Endothelial cell (in vitro differentiated cells): ENCODE measurements at places on chromosomes 11 and 22.

- DNase-seq = no peak
Measured at GRCh38 chr11:93939084-93939760, 81.9 kb upstream of the HEPHL1 start.

- DNase-seq = no peak
Measured at GRCh38 chr22:29030016-29030617, 31.5 kb downstream of the C22orf31 start.

DNA sequence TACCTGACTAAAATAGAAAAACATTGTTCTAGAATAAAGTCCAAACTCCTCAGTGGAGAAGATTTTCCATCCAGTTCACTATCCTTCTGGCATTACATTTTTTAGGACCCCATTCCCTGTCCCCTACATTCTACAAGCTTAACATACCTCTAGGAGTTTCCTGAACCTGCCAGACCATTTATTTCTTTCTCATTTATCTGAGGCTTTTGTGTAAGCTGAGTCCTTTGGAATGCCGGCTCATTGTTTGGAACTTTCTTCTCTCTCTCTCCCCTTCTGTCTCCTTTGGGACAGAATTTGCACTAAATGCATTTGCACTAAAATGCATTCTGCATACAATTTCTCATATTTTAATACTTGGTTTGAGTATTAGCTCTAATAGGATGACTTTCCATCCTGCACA is 393.0 kb upstream of the ANO3 start:
- no peak for DNase-seq

GRCh38 chr11:115477410-115477809 is 26.8 kb downstream of the CADM1 start:
- no peak for DNase-seq

- no peak for DNase-seq
Measured at GRCh38 chr22:44932493-44932892, 77.3 kb downstream of the PHF21B start.

DNA sequence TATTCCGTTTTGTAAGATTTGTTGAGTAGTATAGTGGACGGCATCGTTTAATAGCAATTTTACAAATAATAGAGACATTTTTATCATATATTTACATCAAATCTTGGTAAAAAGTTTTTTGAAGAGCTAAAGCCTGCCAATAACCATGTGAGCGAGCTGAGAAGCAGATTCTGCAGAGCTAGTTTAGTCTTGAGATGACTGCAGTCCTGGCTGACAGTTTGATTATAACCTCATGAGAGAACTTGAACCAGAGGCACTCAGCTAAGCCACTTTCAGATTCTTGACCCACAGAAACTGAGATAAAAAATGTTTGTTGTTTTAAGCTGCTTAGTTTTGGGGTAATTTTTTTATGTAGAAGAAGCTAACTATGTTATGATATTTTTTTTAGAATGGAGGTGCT is 78.9 kb downstream of the PDE3B start:
- DNase-seq = no peak

- DNase-seq = no peak
Measured at GRCh38 chr22:47802421-47802820, 1040.0 kb downstream of the TBC1D22A start.

- no peak for DNase-seq
Measured at GRCh38 chr11:30605036-30605605, 19.0 kb upstream of the MPPED2 start.

- no peak for DNase-seq
Measured at GRCh38 chr11:123185326-123185725, 9.7 kb downstream of the CLMP start.

- DNase-seq = peak; percentile 25
Measured at GRCh38 chr11:67732045-67732787, 57.8 kb upstream of the ALDH3B2 start.

DNA sequence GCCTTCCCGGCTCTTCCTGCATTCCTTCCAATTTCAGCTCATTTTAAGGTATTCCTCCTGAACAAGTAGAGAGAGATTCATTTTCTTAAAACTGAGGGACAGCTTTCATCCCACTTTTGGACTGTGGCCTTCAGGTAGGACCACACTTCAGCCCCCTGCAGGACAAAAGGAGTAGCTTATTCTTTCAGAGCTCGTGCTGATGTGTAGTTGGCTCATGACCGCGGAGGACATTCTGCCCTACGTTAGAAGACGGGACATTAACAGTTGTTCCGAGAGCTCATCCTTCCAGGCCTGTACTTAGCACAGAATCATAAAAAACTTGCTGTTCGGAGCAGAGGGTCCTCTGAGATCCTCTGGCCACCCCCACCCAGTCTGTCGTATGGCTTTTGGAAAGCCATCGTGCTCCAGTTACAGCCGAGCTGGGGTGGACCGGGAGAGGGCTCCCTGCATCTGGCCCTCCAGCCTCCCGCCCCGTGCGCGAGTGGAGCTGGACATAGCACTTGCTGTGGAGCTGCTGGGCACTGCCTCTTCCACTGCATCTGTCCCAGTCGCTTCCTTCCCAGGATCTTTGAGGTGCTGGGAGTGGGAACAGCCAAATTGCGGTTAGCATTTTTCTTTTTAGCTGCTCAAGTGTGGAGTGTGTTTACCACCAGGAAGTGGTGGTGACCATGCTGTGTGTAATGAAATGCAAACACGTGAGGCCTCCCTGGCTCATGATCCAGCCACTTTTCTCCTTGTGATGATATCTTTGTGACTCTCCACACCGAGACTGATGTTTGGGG is 250.3 kb downstream of the TBC1D22A start:
- DNase-seq = no peak

DNA sequence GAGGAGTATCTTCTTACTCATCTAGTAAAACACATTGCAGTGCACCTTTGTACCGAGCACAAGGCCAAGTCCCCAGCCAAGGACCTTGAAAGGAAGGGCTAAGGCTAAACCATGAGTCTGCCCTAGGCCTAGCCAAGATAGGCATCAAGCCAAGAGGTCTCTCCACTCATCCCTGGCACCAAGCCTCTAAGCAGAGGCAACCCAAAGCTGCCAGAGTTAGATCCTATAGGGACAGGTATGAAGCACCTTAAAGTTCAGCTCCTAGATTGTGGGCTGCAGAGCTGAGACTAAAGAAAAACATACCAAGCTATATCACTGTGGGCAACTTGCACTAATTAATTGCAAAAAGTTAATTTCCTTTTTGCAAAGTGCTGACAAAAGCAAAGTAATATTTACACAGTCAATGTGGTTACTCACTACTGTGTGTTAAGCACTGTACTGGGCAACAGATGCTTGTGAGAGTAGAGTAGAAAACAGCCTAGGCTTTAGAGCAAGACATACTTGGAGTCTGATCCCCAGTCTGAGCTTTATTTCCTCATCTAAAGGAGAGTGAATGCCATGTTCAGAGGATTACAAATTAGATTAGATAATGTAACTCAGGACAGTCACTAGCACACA is 7.2 kb downstream of the COA4 start:
- DNase-seq = no peak
